ENCODE measurements at places on chromosomes 12 and 14. TPM values are rescaled to one million over a fixed set of nuclear protein-coding genes. Genes with fewer than 3 reads are reported as not detected.

DNA sequence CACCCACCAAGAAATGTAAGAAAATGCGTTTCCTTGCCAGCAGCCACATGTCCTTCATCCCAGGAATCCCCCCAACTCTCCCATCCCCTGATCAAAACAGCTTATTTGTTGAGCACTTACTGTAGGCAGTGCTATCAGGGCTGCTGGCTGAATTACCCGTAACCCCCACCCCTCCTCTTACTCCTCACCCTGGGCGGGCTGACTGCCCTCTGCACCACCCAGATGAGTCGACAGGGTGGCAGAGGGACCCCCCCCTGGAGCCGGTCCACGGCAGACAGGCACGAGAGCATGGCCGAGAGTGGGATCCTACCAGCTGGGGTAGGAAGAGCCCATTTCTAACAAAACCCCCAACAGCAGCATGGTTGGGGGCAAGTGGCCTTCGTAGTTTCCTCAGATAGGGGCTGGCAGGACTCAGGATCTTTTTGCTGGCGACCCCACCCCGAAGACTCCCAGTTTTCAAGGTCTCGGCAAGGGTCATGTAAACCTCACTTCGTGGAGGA lies 1.1 kb upstream of the RHOF start:
- DNase-seq: no peak

PRICKLE1 gene
- 24.8 TPM for polyA plus RNA-seq

DNA sequence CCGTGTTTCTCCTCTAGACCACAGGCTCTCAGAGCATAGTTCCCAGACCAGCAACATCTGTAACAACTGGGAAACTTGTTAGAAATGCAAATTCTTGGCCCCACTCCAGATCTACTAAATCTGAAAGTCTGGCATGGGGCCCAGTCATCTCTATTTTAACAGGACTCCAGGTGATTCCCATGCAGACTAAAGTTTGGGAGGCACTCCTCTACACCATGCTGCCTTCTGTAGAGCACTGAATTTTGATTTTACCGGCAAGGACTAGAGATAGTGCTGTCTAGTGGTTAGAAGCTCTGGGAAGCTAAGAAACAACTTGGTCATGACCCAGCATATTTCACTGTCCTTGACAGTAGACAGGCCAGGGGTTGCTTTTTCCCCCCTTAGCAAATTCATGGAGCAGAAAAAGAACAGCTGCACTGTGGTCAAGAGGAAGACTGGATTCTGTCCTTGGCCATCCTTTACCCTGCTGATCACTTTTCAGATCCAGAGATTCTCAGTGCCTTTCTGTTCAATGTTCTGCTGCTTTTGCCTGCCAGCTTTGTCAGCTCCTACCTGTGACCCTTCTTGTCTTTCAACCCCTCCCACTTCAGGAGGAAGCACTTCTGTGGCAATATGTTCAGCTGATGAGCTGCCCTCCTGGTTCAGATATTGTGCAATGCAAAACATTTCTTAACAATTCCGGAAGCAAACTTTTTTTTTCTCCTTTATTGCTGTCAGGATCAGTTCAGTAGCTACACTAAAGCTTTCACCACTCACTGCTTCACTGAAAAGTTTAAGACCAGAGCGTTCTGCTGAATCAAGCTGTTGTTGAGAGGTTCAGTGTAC lies 133.8 kb upstream of the NUDT4 start:
- DNase-seq: peak; percentile 81

C12orf54 gene
- polyA plus RNA-seq: 2.7 TPM

TTC7B gene
- polyA plus RNA-seq: 16.2 TPM

DNA sequence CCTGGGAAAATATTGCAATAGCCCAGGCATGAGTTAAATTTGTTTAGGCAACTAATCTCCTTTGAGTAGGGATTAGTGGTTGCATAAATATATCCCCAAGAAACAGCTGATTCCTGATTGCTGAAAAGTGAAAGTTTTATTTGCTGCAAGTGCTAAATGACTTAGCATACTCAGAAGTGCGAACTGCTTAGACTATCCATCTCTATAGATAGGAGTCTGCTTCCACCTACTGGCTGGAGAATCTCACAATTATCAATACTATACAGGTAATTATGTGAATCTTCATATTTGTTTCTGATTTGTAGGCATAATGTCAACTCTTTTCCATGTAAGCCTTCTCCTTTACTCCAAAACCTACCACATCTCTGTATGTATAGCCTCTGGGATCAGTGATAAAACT lies 12.0 kb upstream of the SLCO1B3 start:
- peak; percentile 39 for DNase-seq

- DNase-seq: no peak
Observed at GRCh38 chr12:15636060-15636890, 152.9 kb downstream of the EPS8 start.

IKZF4 gene
- 3.5 TPM for polyA plus RNA-seq

DNA sequence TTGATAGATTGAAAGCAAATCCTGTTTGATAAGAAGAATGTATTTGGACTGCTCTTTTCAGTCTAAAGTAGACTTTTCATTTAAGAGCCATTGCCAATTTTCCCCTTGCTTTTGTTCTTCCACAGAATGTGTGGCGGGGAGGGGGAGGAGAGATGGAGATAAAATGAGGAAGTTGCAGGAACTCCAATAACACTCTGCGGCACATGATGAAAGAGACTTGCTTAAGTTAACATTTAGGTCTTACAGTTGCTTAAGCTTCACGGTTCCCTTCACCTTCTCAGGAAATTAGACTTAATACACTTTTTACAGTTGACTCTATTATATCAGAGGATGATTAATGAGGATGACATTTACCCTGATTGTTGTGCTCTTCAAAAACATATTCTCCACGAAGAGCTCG lies 537.3 kb downstream of the TMTC2 start:
- DNase-seq: no peak

CCDC175 gene
- not detected for polyA plus RNA-seq

DNA sequence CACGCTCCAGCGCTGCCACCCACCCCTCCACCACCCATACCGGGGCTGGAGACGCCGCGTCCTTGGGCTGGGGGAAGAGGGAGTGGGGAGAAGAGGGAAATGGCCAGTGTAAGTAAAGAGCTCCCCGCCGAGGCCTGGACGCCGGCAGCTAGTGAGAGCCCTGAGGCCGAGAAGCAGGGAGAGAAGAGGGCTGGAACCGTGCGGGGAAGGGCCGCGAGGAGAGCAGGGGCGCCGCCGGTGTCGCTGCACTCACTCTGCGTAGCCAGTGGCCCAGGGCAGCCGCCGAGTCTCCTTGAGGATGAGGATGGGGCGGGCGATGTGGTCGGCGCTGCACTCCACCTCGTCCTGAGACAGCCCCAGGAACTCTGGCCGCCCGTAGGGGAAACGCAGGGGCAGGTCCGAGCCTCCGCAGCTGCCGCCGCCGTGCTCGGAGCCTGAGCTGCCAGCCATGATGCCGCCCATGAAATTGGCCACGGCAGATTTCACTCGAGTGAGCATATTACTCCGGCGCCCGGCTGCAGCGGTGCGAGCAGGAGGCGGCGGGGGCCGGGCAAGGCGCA lies 631 bp downstream of the PPM1H start:
- peak; percentile 54 for DNase-seq

GRCh38 chr12:10205220-10205807 lies 7.4 kb upstream of the GABARAPL1 start:
- DNase-seq: no peak

- no peak for DNase-seq
Observed at GRCh38 chr14:94864387-94865195, 94.7 kb upstream of the GSC start.

- no peak for DNase-seq
Observed at GRCh38 chr12:117038023-117038680, 61.1 kb downstream of the TESC start.

GRCh38 chr12:30858471-30858870 lies 68.1 kb upstream of the TSPAN11 start:
- no peak for DNase-seq

DNA sequence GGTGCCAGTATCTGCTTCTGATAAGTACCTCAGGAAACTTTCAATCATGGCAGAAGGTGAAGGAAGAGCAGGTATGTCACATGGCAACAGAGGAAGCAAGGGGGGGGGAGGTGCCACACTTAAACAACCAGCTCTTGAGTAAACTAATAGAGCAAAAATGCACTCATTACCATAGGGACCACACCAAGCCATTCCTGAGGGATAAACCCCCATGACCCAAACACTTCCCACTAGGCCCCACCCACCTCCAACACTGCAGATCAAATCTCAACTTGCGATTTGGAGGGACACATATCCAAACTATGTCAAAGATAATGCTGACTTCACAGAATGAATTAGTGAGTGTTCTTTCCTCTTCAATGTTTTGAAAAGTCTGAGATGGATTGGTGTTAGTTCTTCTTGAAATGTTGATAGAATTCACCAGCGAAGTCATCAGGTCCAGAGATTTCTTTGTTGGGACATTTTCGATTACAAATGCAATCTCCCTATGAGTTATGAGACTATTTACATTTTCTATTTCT lies 16.6 kb downstream of the TFCP2 start:
- DNase-seq: no peak

GRCh38 chr12:63752841-63753240 lies 26.9 kb upstream of the RXYLT1 start:
- DNase-seq: no peak

TMCC3 gene
- polyA plus RNA-seq: 4.0 TPM

DNA sequence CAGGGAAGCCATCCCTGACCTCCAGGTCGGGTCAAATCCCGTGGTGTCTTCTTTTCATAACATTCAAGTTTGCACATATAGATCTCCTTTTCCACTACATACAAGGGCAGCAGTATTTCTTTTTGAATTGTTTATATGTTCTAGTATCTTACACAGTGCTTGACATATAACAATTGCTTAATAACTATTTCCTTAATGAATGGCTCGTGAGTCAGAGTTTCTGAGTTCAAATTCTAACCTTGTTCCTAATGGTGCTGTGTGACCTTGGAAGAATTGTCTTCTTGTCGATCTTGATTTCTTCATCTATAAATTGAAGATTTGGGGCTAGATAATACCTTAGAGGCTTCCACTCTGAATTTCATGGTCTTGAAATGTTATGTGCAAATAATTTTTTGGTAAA lies 57.2 kb upstream of the PELI2 start:
- no peak for DNase-seq

DNA sequence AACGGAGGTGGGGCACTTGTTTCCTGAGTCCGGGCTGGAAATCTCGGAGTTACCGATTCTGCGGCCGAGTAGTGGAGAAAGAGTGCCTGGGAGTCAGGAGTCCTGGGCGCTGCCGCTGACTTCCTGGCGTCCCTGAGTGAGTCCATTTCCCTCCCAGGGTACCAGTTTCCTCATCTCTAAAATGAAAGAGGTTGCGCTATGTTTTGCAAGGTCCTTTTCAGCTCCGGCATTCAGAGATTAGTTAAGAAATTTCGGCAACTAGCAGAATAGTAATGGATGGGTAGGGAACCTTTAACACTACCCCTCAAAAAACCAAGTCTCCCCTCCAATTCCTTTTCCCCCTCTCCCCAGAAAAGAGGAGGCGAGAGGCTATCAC lies 724 bp downstream of the BLOC1S1 start:
- DNase-seq: no peak

KLRD1 gene
- 0.69 TPM for polyA plus RNA-seq

DNA sequence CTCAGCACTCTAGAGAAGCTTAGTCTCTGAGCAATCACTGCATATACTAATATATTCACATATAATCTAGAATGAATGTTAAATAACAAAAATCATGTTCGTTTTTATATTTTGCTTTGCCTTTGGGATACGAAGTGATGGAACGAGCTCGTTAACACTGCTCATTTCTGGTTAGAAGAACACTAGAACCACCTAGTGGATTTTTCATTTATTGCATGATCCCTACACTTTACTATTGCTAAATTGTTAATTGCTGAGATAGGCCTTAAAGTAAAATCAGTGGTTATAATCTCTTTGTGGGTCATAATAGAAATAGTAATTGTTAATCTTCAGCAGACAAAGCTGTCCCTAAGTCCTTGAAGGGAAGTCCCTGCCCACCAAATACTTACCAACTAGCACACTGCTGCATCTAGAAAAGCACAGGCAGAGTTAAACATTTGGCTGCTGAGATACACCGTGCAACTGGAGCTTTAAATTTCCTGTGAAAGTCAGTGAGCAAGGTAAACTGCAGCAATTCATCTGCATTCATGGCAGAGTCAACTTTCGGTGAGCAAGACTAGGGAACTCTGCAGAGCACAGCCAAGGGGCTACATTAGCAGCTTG lies 353.7 kb downstream of the APAF1 start:
- DNase-seq: peak; percentile 61

GRCh38 chr14:55851301-55851700 lies 266.9 kb upstream of the PELI2 start:
- DNase-seq: no peak

DNA sequence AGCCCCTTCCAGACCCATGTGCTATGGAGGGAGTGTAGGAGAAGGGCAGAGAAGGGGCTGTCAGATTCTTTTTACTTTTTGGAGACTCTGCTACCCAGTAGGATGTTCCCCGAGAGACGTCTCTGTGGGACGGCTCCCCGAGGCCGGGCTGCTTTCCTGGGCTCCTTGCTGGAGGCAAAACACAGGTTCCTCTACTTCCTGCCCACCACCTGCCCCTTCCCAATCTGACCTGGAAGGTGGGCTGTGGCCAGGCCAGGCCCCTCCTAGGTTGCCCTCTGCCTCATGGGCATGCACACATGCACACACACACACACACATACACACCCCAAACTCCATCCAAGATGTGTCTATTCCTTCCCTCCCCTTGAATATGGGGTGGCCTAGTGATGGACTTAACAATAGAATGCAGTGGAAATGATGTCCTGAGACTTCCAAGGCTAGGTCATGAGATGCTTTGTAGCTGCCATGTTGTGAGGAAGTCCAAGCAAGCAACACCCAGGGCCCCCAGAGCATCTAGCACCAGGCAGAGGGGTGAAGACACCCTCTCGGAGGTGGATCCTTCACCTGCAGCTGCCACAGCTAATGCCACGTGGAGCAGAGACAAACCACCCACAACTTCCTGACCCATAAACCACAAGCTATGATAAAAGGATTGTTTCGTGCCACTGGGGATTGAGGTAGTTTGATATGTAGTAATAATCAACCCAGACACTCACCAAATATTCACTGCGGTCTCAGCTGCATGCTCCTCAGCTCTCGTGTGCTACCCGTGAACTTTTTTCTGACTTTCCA lies 1.6 kb upstream of the ASB2 start:
- DNase-seq: no peak

DNA sequence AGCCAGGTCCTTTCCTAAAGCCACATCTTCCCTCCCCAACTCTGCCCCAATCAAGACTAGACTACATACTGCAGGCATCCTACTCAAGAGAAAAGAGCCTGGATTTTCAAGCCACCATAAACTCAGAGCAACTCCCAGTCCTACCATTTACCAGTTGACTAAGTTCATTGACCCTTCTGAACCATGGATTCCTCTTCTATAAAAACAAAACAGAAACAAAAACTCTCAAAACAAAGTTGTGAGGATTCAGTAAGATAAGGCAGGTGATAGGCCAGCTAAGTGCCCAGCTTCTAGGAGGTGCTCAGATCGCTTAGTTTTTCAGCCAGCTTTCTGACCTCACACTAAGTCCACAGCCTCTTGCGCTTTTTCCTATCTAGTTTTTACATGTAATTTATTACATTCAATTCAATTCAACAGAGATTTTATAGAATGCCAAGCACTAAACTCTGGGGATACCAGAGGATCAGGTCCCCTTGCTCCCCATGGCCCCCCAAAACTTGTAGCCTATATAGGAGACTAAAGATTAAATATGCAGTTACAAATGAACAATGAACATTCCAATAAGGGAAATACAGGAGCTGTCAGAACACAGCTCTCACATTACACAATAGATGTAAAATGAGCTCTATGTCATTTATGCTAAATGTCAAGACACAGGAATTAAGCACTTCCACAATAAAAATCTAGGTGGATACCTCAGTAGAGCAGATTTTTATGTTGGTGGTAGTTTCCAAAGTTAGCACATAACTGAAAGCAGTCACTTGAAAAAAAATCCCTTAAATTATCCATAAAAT lies 104.5 kb upstream of the EGLN3 start:
- DNase-seq: no peak
